Activated CD4-positive, alpha-beta T cell treated with anti-CD3 and anti-CD28 coated beads, Interleukin-10, Interleukin-2, amounts not matched to agents 100 ng/mL and 50 ng/mL, durations not matched to agents 16 hours and 8 hours (primary cell): ENCODE measurements at places on chromosomes 2 and 18.
A peak's percentile ranks its signal among the peaks of the same experiment; 100 is the strongest.

GRCh38 chr2:27942612-27943547, 52.4 kb downstream of the BABAM2 start:
- DNase-seq = no peak

DNA sequence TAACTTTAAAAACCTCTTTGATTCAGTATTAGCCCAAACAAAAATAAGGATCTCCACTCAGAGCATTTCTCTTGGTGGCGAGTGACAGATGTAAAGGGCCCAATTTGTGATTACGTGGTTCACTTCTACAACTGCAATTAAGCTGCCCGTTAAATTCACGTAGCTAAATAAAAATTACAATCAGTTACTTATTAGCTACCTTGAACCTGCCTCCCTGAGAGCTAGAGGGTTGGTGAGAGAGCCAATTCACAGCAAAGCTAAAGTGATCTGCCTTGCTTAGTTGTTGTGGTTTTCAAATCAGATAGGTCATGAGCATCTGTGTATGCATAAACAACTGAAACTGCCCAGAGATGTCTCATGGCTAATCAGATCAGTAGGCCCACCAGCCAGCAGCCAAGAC, 156.7 kb downstream of the RNF152 start:
- no peak for DNase-seq

DNA sequence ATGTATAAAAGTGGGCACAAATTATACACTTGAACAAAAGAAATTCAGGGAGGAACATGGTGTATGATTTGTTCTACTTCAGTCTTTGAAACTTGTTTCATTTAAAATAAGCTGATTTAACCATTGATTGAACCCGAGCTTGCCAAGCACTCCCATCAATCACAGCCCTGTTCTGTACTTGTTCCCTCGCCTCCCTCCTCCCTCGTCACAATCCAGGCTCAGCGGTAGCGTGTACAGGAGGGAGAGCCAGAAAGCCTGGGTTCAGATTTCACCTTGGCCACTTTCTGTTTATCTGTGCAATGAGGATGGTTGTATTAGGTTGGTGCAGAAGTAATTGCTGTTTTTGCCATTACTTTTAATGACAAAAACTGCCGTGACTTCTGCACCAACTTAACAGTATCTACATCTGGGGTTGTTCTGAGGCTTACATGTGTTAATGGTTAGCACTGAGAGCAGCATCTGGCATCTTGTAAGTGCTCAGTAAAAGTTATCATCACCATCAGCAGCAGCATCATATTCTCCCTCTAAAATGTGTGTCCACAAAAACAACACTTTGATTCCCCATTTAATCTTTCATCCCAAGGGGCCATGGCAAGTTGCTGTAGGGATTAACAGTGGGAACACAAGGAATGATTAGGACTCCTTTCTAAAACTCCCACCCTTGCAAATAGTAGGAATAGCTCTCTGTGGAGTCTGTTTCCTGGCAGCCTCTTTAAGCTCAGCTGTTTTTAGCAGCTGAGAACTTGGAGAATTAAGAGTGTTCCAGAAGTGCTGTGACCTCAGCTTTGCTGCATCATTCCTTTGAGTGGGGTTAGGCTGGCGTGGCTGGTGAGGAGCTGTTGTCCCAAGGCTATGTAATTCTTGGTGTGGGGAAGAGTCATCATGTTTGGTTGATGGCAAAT, 4.7 kb downstream of the DPYSL5 start:
- no peak for DNase-seq

GRCh38 chr18:38239606-38240005, 674.0 kb upstream of the CELF4 start:
- DNase-seq = no peak

- no peak for DNase-seq
Measured at GRCh38 chr18:24187049-24187448, 48.2 kb downstream of the CABYR start.

- DNase-seq = peak; percentile 3
Measured at GRCh38 chr2:29702276-29702675, 219.1 kb downstream of the ALK start.

DNA sequence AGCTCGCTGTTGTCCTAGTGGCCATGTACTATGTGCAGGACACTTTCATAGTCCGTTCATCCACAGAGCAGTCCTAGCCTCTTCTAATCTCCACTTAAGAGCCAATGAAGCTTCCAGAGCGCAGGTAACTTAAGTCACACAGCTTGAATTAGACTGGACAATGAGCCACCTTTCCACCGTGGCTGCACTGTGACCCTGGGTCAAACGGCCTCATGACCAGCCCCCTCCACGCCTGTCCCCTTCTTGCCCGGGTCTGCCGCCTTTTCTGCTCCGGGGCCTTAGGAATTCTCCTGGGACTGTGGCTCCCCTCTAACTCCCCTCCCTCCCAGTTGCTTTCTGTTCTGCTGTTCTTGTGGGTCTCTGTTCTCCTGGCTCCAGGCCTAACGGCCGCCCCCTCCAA, 8.4 kb upstream of the PRKCE start:
- DNase-seq = no peak

DNA sequence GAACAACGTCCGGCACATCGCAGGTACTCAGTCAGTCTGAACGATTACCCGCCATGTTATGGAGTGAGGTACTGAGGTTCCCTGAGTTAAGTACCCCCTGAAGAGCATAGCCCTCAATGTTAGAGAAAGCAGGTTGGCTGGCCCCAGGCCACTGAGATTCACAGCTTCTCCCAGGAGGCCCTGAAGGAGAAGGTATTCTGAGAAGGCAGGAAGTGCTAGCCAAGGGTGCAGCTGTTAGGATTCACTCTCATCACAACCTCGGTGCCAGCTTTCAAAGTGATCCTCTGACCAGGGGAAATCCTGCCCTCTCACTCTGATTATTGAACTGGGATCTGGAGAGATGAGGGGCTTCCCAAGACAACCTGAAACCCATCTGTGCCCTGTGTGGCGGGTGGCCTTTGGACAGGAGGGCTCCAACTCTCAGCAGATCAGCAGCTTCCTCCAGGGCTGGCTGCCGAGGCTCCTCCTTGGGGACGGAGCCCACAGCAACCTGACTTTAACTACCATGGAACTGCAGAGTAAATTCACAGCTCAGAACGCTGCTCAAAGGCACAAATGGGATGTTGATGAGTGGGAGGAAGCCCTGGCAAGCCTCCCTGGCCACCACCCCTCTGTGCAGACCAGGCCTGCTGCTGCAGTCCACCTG, 7.8 kb downstream of the EHD3 start:
- no peak for DNase-seq

DNA sequence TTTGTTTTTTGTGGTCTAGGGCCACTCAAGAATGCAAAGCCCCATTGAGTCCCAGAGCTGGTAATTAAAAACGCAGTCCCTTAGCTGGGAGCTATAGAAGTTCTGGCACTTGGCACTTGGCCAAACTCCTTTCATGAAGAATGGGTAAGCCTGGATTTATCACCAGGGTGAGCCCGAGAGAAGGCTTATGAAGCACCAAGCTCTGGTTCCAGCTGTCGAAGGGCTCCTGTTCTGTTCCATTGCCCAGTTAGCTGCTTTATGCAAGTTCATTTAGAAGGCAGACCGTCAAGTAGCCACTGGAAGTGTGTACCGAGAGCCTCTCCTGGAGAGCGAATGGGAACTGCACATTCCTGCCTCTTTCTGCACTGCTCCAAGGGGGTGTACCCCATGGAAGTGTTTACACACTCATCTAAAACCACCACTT, 14.2 kb downstream of the ECEL1 start:
- DNase-seq = no peak

DNA sequence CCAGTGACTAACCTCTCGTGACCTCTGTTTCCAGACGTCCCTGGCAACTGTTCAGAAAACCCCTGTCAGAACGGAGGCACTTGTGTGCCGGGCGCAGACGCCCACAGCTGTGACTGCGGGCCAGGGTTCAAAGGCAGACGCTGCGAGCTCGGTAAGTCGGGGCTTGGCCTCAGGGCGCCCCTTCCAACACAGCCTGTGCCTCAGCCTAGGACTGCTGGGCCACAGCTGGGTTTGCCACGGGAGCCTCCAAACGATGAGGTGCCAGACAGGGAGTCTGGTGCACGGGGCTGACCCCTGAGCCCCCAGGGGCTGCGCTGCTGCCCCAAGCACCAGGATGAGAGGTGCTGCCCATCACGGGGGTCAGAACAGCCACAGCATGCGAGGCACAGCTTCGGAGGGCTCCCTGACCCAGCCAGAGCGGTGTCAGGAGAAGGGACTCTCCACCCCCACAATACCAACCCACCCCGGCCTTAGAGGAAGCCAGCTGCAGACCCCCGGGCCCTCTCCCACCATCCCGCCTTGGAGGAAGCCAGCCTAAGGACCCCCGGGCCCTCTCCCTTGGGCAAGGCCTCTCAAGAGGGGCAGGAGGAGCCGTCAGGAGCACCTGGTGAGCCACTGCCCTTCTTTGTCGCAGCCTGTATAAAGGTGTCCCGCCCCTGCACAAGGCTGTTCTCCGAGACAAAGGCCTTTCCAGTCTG, 20.3 kb downstream of the MTERF4 start:
- no peak for DNase-seq

- DNase-seq = peak; percentile 37
Measured at GRCh38 chr2:20443276-20443920, 3.5 kb upstream of the RHOB start.

- DNase-seq = no peak
Measured at GRCh38 chr18:21943456-21943855, 202.9 kb downstream of the MIB1 start.

- DNase-seq = peak; percentile 53
Measured at GRCh38 chr2:70686577-70687460, 81.2 kb downstream of the ADD2 start.

- DNase-seq = no peak
Measured at GRCh38 chr2:113992090-113992489, 102.2 kb downstream of the ACTR3 start.
